ENCODE measurements at places on chromosomes 3 and 15.

DNA sequence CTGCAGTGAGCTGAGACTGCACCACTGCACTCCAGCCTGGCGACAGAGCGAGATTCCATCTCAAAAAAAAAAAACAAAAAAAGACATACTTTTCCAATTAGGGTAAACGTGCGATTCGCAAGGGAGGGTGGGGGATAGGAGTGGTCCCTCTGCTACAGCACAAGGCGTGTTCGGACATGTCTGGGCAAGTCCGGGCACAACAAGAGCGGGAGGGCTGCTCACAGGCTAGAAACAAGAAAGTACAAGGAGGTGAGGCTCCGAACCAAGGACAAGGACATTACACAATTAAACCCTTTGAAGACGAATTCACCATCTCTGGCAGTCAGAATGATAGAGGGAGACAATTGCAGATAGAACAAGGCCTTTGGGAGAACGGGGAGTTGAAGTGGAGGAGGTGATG is 32.2 kb upstream of the BCL2A1 start:
- peak; percentile 13 for DNase-seq

DNA sequence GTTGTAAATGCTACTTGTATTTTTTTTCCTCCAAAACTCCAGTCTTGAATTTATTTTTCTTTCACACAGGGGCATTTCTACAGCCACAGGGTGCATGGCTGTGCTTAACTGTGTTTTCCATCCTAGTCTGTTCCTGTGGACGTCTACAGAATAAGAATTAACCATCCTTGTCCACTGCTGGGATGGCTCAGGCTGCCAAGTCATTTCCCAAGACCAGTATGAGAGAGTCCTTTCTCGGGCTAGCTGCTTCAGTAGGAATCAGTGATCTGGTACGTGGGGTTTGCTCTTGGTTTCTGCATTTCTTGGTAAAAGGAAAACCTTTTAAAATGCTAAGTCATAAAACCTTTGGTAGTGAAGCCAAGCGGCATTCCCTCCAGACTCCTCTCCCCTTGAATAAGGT is 29.8 kb downstream of the CHDH start:
- DNase-seq = no peak

GRCh38 chr3:12579905-12580304 is 23.0 kb downstream of the MKRN2 start:
- DNase-seq = no peak

DNA sequence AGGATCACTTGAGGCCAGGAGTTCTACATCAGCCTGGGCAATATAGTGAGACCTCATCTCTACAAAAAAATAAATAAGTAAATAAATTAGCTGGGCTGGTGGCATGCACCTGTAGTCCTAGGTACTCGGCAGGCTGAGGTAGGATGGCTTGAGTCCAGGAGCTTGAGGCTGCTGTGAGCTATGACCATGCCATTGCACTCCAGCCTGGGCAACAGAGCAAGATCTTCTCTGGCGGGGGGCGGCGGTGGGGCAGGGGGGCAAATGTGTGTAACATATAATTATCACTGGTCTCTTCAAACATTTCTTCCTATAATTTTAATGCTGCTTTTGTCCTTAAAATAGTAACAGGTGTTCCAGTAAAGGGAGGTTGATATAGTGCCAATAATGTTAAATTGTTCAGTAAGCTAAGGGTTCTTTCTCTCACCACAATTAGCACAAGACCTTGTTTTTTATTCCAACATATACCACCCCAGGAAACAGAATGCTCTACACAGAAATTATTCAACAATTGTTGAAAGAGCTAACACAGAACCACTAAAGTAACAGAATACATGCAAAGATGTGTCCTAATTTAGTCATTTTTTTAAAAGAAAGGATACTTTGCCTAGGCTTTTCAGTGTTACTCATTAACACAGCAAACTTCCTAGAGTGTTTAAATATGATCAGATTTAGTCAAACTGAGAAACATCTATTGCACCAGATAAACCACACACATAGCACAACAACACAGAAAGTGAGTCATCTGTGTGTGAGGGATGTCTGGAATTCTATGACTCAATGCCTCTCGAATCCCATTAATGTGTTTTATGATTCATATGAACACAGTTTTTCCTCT is 29.1 kb downstream of the ANKRD28 start:
- no peak for DNase-seq

GRCh38 chr3:175075269-175075668 is 216.1 kb downstream of the NAALADL2 start:
- DNase-seq = no peak

DNA sequence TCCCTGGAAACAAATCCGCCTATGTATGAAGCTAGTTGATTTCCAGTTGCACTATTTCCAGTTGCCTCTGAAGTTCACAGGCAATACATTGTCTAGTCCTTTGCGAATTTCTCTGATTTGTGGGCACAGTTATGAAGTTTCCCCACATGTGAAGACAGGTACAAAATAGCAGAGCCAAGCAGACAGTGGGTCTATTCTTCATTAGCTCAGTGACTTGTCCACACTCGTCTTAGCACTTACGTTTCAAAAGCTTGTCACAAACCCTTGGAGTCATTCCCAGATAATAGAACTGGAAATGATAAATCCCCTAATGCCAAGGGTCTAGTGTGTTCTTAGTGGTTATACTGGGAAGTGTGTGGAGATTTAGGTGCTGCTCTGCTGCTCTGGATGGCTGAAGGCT is 14.5 kb downstream of the SRPRB start:
- no peak for DNase-seq

GRCh38 chr15:76439542-76439941 is 103.0 kb downstream of the ISL2 start:
- DNase-seq = no peak

DNA sequence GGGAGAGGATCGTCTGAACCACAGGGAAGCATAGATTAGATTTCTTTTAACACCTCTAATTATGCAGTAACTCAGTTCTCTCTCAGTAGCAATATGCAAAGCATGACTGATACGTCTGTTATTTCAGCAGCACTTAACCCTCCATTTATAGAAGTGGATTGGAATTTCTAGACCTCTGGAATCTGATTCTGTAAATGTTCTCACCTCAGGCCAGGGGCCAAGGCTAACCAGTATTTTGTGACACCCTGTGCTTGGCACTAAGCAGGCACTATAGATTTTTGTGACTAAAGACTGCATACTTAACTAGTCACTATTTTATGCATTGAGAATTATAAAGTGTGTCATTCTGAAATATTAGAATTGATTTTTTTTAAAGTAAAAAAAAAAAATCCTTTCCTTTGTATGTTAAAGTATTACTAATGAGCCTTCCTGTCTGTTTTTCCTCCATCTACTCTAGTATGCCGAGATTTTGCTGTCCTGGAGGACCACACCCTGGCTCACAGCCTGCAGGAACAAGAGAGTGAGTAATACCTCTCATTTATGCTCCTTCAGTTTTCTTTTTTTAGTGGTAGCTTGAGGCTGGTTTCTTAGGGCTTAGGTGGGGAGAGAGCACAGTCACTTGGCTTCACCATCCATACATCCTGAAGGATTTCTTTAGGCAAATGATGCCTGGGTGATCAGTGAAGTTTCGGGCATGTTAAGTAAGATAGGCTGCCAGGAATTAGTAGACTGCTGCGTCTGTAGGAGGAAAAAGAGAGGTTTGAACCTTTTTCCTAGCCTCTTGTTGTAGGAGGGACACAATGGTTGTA is 26.5 kb upstream of the UTS2B start:
- no peak for DNase-seq

DNA sequence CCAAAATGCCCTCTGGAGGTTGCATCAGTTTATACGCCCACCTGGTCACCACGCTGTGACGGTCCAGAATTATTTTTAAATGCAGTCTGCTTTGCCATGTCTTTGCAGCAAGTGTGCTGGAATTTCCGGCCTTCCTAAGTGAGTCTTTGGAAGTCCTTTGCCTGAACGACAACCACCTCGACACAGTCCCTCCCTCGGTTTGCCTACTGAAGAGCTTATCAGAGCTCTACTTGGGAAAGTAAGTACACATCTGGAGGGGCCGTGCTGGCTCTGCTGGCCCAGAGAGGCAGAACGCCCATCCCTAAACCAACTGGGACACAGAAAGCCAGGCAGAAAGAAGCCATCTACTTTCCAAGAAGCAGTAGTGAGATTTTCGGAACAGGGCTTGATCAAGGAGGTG is 101.8 kb downstream of the LRRK1 start:
- no peak for DNase-seq

DNA sequence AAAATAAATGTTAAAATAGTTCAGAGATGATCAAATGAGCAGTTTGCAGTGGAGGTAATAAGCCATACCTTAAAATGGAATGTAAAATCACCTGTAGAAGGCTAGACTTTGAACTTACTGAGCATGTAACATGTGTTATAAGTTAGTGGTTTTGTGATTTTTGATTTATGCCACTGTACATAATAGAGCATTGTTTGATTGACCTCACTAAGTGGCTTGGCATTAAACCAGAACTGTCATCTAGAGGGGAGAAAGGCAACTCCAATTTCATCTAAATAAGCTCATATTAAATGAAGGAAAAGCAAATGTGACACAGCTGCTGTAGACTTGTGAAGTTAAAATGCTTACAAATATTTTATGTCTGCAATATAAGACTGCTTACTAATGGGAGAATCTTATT is 387.9 kb downstream of the ZIC1 start:
- DNase-seq = peak; percentile 97

DNA sequence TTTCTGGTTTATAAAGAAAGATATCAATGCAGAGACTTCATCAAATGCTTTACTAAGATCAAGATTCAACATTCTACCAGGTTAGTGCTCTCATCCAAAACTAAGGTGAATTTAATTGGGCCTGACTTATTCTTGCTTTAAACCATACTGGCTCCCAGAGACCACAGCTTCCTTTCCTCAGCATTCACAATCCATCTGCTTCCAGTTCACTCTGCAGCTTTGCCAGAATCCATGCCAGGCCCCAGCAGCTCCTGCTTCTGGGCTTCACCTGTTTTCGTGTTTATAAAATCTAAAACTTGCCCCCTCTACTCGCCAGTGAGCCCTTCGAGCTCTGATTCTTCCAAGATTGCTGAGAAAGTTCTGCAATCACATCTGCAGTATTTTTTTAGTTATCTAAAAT is 2.3 kb downstream of the CPB1 start:
- DNase-seq = no peak

DNA sequence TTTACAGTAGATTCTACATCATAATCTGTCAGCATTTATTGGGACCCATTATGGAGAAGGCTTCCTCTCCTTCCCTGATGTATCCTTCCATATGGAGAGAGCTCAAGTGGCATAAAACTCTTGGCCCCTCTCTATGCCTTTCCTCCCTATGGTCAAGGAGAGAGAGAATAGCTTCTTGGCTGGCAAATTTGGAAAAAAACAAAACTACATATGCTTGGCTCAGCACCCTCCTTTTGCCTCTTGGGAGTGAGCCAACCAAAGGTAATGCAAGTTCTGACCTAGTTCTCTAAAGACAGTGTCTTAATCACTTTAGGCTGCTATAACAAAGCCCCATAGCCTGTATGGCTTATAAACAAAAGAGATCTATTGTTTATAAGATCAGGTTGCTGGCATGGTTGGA is 37.5 kb downstream of the C3orf70 start:
- no peak for DNase-seq

DNA sequence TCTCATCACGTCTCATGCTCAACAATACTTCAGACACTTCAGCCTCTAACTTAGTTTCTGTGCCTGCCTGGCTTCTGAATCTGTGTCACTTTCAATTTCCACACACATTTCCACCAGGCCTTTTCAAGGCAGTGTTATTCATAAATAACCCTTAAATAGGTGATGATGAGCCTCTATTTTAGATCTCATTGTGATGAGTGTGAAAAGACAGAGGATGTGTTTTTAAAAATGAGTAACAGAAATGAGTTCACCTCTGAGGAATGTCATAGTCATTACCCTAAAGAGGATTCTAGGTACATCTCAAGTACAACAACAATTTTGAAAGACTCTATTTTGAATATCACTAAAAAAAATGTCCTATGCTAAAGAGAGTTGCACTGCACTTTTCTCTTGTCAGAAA is 64.6 kb downstream of the STAC start:
- no peak for DNase-seq

GRCh38 chr3:108036984-108037741 is 53.7 kb downstream of the CD47 start:
- no peak for DNase-seq

DNA sequence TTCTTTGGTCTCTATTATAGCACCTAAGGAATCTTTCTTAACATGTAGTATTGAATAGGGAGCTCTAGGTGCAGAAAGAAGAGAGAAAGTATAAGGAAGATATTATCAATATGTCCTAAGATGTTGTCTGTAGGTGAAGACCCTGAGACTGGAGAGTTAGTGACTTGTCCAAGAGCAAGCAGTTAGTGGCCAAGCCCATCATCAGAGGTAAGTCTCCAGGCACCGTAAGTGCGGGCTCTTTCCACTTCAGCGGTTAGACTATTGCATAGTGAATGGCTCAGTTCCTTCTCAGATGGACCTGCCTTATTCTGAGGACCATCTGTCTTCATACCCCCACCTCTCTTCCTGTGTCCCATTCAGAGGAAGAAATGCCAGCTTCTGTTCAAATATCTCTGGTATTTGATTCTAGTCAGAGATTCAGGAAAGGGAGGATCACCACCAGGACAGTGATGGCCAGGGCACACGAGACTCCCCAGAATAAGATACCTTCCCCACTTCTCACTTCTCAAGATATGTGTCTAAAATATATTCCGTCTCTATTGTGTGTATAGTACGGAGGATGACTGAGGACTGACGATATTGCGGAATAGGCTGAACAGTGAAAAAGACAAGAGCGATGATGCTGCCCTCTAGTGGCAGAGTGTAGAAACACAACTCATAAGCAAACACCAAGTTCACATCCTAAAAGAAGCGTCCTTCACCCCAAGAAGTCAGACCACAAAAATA is 19.1 kb upstream of the ADGRG7 start:
- DNase-seq = peak; percentile 67

GRCh38 chr3:43095370-43095769 is 10.5 kb downstream of the POMGNT2 start:
- DNase-seq = no peak

DNA sequence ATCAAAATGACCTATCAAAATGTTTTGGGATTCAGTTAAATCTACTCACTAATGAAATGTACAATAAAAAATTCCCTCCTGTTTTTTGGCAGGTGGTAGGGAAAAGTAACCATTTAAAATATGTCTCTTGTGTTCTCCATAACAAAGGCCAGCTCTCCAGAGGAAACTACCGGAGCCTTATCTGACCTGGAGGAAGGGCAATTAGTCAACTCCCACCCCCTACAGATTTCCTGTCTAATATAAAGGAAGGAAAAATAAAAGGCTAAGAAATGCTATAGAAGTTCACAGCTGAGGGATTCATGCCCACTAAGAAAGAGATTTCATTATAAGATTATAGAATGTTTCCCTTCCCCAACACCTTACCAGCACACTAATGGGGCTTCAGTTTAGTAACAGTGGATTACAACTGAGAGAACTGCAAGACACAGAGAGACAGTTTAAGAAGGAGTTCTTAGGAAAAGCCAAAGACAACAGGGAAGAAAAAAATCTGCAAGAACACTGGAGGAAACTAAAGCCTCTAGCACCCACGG is 376.5 kb upstream of the KCNMB2 start:
- DNase-seq = no peak

GRCh38 chr15:39181940-39182339 is 398.9 kb upstream of the THBS1 start:
- no peak for DNase-seq
